ENCODE measurements at places on chromosomes 3 and 15.

GRCh38 chr3:23448998-23449537, 245.9 kb downstream of the UBE2E2 start:
- no peak for DNase-seq

- DNase-seq: no peak
Measured at GRCh38 chr3:191262650-191263049, 63.6 kb downstream of the OSTN start.

DNA sequence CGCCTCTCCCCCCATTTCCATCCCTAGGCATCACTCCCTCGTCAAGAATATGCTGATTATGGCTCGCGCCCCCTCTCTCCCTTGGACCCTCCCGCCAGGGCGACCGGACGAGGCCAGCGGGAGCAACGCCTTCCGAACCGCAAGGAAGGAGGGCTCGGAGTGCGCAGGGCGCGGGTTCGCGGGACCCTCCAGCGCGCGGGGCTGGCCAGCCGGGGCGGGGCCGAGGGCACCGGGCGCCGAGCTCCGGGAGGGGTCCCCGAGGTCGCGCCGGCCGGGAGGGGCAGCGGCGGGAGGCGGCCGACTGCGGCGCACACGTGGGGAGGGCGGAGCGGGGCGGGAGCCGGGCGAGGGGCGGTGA, 483 bp downstream of the EHD4 start:
- no peak for DNase-seq

DNA sequence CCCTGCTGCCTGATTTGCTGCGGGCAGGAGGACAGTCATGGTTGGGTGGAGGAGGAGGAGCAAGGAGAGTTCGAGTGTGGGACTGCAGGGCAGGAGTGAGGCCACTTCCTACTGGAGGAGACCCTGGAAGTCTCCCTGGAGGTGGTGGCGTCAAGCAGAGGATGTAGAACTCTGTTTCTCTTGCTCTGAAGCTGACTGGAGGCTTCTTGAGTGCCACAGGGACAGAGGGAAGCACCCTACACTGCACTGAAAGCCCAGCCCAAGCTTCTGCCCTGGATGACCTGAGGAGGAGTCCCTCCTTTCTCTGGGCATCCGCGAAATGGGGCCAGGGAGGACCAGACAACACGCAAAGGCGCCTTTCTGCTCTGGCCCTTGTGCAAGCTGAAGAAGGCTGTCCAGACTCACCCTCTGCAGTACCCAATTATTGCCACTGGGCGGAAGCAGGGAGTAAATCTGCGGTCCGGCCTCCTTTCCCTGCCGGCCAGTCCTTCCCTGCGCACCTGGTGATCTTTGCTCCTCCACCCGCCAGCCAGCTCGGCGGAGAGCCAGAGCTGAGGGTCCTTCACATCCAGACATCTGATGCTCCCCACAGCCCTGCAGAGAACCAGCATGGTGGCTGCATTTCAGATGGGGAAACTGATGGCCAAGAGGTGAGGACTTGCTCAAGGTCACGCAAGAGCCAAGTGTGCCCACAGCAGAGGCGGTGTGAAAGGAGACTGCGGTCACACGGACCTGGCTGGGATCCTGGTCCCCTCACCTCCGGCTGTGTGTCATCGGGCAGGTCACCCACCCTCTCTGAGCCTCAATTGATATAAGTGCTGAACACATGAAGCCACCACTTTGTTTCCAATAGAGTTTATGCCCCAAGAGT, 207.1 kb downstream of the TBC1D2B start:
- peak; percentile 11 for DNase-seq

- DNase-seq: peak; percentile 16
Measured at GRCh38 chr3:11272906-11273574, 843 bp downstream of the ATG7 start.

DNA sequence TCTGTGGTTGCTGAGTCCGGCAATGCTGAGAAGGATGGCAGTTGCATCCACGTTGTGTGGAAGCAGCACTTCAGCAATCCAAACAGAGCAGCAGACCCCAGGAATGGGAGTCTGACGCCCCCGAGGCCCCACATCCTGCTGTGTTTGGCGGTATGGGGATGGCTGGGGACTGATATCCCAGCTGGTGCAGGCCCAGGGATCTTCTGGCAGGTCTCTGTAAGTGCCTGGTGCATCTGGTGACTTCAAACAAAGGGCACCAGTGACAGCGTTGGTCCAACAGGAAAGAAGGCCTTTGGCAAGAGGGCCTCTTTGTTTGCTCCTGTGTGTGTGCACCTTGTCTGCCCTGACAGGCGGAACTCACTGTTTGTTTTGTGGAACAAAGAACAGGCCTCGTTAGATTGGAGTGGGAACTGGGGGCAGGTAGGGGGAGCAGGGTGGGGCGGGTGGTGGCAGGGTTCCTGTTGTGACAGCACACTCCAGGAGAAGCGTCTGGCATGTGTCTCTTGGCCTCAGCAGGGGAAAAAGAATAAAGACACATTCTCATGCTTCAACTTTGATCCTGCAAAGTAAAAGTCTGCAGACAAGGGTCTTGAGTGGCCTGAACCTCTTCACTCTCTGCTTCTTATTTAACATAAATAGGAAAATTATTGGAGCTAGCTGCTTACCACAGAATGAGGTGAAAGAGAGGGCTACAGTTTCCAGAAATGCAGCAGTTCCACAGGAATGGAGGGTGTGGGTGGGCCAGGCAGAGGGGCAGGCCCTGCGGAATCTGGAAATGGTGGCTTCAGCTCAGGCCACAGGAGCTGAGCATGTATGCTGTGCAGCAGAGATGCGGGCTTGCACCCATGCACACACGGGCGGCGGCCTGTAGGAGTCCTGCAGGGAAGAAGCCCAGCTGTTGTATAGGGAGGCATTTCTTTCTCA, 94.5 kb upstream of the MYZAP start:
- DNase-seq: no peak

DNA sequence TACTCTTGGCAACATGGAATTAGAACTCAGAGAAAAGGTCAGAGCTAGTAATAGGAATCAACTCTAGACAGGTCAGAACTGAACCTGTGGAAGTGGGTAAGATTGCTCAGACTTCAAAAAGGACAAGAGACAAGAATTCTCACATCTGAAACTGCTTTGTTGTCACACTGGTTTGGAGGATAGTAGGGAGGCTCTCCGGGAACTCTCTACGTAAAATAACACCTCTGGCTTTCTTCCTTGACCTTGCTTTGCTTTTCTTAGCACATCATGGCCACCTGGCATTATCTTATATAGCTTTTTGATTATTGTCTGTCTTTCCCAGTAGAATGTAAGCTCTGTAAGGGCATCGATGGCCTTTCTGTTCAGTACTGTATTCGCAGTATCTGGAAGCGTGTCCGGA, 13.2 kb upstream of the NFKBIZ start:
- DNase-seq: no peak

GRCh38 chr3:127760361-127760760, 62.0 kb downstream of the MGLL start:
- no peak for DNase-seq

- DNase-seq: no peak
Measured at GRCh38 chr3:159797771-159798170, 190.9 kb upstream of the IL12A start.

DNA sequence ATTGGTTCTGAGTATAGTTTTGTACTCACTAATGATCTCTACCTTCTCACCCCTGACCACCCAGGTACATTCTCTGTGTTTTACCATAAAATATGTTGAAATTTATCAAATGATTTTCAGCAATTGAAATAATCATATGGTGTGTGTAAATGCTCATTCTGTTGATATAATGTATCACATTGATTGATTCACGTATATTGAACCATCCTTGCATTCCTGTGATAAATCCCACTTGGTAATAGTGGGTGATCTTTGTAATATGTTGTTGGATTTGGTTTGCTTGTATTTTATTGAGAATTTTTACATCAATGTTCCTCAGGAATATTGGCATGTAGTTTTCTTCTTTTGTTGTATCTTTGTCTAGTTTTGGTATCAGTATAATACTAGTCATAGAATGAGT, 1497.6 kb downstream of the OTOL1 start:
- DNase-seq: no peak

Data from CD4-positive, alpha-beta T cell treated with Interleukin-17A for 1 hour (primary cell).